ENCODE measurements at places on chromosomes 1 and 21. TPM values are rescaled to one million over a fixed set of nuclear protein-coding genes. Genes with fewer than 3 reads are reported as not detected.
A peak's percentile ranks its signal among the peaks of the same experiment; 100 is the strongest.

Gene IGSF9
- polyA plus RNA-seq: not detected

Gene USH2A
- 0.01 TPM for polyA plus RNA-seq

Gene CADM3
- polyA plus RNA-seq: 0.01 TPM

DNA sequence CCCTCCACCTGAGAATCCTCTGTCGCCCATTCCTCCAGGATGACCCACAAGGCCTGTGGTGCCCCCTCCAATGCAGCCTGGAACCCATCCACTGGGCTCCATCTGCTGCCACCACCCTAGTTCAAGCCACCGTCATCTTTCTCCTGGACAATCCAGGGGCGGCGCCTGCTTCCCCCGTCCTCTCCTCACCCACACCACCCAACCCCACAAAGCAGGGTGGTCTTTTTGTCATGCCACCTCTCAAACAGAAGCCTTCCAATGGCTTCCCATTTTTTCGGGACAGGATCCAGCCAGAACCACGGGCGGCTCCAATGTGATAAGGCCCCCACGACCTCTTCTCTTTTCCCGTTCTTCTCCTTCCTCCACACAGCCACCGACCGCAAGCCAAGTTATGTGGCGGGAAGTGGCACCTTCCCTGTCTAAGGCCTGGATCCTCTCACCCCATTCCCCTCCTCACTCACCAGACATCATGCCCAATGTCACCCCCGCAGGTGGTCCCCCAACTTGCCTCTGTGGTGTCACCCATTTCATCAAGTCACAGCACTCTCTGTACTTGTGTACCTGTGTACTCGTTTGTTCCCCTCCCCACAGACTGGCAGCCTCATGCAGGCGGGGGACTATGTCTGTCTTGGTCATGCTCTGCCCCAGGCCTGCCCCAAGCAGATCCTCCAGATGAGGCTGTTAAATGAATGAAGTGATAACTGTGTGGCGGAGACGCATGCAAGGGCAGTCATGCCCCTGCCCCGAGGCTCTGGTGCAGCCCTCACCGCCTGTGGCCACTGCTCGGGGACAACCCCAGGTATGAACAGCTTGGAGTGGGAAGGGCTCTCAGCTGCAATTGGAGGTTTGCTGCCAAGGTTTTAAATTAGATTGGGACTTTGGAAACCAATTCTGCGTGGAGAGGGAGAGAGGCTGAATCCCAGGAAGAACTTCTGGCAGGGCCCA, 11.0 kb downstream of the UBXN11 start:
- DNase-seq: no peak

DNA sequence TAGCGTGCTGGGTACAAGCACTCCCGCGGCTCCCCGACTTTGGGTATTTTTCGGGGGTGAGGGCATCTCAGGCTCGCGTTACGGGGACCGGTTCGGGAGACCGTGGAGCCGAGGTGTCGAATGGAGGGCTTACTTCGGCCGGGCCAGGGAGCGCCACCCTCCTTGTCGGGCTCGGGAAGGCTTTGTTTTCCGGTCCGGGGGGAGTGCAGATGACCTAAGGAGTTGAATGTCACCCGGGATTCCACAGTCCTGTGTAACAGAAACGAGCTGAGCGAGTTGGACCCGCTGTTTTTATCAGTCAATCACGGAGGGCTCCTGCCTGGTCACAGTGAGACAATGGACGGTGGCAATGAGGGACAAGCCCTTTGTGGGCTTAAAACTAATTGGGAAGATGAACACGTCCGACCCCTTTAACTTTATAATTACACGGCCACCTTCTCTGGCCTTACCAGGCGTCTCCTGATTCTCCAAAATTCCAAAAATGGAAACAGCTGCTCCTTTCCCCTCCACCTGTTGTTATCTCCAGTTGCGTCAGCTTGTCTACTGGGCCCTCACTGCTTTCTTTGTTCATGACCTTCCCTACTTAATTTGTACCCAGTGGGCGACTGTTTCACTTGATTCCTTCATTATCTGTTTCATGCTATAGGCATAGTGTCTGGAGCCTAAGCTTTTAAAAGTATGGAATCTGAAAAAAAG, 929 bp upstream of the TRIM45 start:
- no peak for DNase-seq

GRCh38 chr1:188668083-188668482, 1809.6 kb downstream of the BRINP3 start:
- no peak for DNase-seq

Gene ASAP3
- 25.5 TPM for polyA plus RNA-seq

GRCh38 chr21:35345954-35346353, 296.9 kb upstream of the RUNX1 start:
- DNase-seq: no peak

GRCh38 chr1:211633524-211633846, 41.9 kb downstream of the NEK2 start:
- no peak for DNase-seq

Gene L1TD1
- not detected for polyA plus RNA-seq

Gene CLDN8
- not detected for polyA plus RNA-seq

GRCh38 chr1:7007902-7008301, 222.6 kb downstream of the CAMTA1 start:
- no peak for DNase-seq

GRCh38 chr1:225762444-225762843, 15.2 kb upstream of the SRP9 start:
- DNase-seq: no peak

- DNase-seq: peak; percentile 92
Observed at GRCh38 chr1:91583326-91583755, 82.7 kb downstream of the CDC7 start.

DNA sequence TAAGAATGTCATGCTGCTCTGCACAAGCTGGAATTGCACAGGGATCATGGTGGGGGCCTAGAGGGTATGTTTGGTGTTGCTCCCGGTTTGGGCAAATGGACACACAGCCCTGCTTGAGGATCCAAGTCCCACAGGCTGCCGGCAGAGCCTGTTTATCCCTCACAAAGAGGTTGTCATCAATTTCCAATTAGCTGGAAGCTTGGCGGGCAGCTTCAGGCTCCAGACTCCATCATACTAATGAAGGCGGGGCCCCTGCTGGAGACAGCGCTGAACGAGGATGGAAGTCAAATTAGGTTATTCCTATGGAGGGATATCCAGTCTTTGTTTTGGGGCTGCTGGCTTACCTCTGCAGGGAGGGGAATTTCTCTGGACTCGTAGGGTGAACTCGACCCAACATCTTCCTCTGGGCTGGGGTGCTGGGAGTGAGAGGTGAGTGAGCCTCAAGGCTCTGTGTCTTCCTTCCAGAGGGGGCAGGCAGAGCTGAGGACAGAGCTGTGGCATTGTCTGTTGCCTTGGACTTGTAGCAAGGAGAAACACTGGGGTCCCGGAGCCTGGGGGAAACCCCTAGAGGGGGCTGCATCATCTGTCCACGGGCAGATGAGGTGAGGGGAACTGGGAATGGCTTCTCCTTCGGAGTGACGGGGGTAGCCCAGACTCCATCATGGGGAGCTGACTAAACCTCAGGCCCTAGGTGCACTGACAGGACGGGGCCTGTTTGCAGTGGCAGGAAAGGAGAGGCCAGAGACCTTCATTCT, 24.9 kb upstream of the PARP1 start:
- DNase-seq: no peak

DNA sequence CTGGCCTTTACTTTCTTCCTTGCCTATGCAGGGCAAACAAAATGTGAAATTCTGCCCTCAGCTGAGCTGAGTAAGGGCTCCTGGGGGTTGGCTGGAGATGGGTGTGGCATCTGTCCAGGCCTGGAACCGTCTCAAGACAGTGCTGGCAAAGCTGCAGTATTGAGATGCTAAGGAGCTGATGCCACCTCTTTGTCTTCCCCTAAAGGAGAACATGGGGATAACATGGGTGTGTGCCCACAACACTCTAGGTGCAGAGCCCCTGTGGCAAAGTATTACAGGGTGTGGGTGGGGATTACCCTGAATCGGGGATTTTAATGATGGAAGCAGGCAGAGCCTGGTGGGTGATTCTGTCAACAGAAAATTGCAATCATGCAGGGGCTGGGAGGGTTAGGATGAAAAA, 2.5 kb upstream of the ST3GAL3 start:
- DNase-seq: no peak

GRCh38 chr1:172724765-172725613, 66.1 kb downstream of the FASLG start:
- no peak for DNase-seq

- DNase-seq: no peak
Observed at GRCh38 chr1:30120245-30121000, 603.0 kb downstream of the MATN1 start.

- no peak for DNase-seq
Observed at GRCh38 chr1:45385302-45385701, 45.1 kb upstream of the MUTYH start.

Gene TTC22
- polyA plus RNA-seq: not detected

DNA sequence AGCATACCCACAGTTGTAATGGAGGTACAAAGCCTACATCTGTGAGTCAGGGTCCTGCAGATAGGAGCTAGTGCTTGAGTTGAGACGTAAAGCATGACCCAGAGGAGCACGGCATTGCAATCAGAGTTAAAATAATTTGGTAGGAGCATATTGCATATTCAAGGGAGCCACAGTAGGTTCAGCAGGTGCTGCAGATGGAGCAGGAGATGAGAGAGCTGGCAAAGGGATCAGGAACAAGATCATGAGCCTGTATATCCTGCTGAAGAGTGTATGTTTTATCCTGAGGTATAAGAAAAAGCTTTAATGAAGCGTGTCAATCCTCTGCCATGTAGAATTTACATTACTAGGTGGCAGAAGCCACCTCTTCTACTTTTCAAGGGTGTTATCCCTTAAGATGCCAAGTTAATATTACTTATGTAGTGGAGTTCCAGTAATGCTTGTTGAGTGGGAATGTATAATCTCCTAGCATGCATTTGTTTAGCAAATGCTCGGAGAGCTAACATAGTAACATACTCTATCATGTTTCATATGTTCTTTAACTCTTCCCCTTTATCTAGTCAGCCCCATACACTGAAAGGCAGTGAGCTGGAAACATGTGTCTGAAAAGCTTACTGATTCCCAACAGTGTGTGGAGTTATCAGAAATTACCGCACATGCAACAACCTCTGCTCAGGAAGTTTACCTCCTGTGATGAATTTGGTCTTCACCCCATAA, 300.3 kb downstream of the GRIK1 start:
- no peak for DNase-seq

Gene NBPF14
- 29.5 TPM for polyA plus RNA-seq

- DNase-seq: no peak
Observed at GRCh38 chr1:154408174-154408777, 3.1 kb downstream of the IL6R start.

- peak; percentile 92 for DNase-seq
Observed at GRCh38 chr1:33327587-33328325, 6.9 kb upstream of the A3GALT2 start.

DNA sequence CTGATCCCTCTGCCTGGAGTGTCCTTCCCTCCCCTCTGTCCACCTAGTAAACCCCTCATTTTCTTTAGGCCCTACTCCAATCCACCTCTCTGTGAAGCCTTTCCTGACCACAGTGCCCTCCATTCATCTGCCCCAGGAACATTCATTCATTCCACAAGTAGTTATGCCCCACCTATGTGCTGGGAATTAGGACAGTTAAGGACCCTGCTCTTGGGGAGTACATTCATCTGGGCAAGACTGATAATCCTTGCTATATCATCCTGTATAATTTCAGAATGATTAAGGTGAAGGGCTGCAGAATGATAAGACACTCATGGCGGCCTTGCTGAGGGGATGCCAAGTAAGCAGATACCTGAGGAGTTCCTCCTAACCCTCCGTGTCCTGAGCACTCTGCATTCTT, 10.3 kb upstream of the FAM20B start:
- no peak for DNase-seq

Gene MCOLN3
- polyA plus RNA-seq: 0.05 TPM

- DNase-seq: peak; percentile 71
Observed at GRCh38 chr1:39154553-39155421, 49.7 kb upstream of the MACF1 start.

DNA sequence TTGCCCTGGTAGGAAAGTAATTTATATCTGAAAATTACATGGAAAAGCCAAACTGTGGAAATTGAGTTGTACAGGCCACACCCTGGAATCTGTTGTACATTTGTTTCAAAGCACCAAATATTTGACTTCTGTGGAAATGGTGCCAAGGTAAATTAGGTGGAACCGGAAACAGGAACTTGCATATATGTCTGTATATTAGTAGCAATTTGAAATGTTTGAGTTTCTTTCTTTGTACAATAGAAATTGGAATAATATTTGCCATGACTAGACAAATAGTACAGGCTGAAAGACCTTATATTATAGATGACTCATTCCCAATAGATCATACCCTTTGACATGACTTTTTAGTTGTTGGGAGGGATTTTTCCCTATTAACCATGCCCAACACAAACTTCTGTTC, 10.5 kb upstream of the TAF1A start:
- DNase-seq: no peak

Gene HAO2
- not detected for polyA plus RNA-seq

- DNase-seq: no peak
Observed at GRCh38 chr1:19640363-19641316, 3.5 kb upstream of the NBL1 start.

DNA sequence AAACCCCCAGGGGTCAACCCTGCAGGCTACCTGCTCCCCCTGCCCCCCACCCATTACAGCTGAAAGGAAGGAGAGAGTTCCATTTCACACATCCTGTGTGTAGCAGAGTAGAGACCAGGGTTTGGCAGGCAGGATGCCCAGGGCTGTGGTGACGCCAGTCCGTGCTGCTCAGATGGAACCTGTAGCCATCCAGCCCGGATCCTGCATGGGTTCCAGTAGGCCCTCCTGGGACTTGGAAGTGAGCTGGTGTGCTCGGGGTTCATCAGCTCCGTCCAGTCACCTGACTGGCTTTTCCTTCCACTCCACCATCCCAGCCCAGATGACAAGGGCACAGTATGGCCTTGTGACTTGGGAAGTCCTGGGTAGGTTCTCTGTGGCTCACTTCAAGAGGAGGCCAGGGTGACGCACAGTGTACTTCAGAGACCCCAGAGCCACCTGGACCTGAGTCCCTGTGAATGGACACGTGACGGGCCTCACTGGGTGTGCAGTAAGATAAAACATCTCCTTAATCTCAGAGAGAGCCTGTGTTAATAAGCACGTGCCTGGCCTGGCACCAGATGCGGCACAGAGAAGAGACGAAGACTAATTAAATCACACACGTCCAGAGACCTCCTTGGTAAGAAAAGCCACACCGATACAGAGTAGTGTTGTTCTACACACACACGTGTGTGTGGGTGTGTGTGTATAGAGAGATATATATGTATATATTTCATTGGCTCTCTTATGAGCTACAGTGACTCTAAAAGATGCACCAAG, 16.0 kb downstream of the ITPKB start:
- no peak for DNase-seq

GRCh38 chr1:88088481-88088880, 595.6 kb upstream of the PKN2 start:
- no peak for DNase-seq

Gene FALEC
- not detected for polyA plus RNA-seq

- no peak for DNase-seq
Observed at GRCh38 chr1:93095804-93096585, 16.9 kb downstream of the MTF2 start.

DNA sequence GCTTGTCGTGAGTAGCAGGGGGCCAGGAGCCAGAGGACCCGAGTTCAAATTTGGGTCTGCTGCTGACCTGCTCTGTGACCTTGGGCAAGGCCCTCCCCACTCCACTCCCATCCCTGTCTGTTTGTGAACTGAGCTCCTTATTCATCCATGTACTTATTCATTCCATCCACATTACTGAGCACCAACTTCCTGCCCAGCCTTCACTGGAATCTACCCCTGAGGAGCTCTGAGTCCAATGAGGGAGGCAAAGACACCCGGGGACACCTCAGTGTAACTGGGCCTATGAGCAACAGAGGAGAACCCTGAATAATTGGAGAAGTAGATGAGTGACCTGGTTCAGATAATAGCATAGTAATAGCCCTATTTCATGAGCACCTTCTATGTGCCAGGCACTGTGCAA, 8.9 kb downstream of the BSND start:
- peak; percentile 13 for DNase-seq

Gene TRIM67
- polyA plus RNA-seq: not detected
